Activated CD4-positive, CD25-positive, alpha-beta regulatory T cell (primary cell): ENCODE measurements at places on chromosomes 4 and X.

- no peak for DNase-seq
Measured at GRCh38 chrX:73447311-73447794, 500 bp downstream of the CDX4 start.

DNA sequence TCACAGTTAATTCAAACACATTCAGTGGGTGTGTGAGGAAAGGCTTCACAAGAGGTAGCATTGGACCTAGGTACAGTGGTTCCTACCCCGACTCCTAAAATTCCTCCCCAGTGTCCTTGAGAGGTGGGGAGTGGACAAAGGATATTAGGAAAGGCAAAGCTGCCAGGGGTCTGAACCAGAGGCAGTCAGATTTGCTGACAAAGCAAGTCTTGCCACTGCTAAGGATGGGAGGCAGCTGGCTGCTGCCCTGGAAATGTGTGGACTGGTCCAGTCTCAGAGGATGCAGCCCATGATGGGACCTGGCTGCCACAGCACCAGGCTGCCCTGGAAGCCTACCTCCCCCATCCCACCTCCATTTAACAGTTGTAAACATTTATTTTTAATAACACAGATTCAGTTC lies 4.1 kb upstream of the PHF8 start:
- no peak for DNase-seq

- DNase-seq: no peak
Measured at GRCh38 chr4:139493176-139493575, 39.3 kb downstream of the RAB33B start.

- no peak for DNase-seq
Measured at GRCh38 chr4:38050560-38051350, 90.6 kb downstream of the PTTG2 start.

GRCh38 chr4:6839579-6839978 lies 57.1 kb downstream of the KIAA0232 start:
- DNase-seq: no peak

GRCh38 chr4:41514169-41514568 lies 23.8 kb upstream of the LIMCH1 start:
- DNase-seq: no peak
